ENCODE measurements at places on chromosomes 11 and 22.

- no peak for DNase-seq
Measured at GRCh38 chr22:44107340-44107739, 73.4 kb upstream of the PARVG start.

GRCh38 chr11:3381794-3382193 lies 2.8 kb upstream of the ZNF195 start:
- DNase-seq = no peak

DNA sequence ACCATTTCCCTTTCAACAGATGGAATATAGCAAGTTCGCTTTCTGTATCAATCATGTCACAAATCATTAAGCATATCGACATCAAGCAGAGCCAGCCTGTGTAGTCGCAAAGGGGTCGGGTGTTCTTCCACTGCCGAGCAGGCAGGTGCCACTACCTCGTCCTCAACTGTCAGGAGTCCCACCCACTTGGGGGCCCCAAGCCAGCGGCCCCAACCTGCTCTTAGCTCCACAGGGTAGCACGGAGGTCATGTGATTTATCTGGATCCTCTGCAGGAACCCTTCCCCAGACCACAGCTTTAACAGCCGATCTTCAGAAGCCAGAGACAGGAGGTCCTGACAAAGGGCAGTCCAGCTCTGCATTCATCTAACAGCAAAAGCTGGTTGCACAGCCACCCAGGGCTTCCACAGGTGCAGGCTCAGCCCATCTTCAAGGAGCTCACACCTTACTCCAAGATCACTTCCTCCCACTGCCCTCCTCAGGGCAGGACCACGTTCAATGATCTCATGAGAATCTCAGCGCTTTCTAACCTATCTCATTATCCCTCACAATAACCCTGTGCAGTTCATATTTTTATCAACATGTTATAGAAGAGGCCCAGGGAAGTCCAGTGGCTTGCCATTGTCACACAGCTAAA lies 110.2 kb downstream of the TRIM29 start:
- no peak for DNase-seq

DNA sequence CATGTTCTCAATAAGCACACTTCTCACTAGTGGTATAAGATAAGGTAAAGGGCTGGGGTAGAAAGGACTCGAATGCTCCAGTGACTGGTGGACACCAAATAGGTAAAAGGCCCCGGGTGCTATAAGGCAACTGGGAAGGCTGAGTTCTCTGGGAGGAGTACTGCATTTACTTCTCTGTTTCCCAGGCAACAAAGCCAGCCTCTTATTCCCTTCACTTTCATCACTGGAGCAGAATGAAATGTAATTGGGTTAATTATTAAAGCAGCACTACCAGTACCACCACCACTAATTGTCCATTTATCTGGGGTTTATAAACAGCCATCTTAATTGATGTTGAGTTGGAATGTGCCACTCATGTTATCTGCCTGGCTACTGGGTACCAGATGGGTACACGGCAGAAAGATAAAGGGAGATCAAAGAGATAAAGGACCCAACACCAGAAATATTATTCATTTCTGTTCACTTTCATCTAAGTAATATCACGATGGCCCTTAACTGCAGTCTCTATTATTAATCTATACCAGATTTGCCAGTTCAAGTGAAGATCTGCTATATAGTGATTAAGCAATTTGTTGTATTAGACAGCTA lies 94.4 kb upstream of the CHRM4 start:
- DNase-seq = no peak

DNA sequence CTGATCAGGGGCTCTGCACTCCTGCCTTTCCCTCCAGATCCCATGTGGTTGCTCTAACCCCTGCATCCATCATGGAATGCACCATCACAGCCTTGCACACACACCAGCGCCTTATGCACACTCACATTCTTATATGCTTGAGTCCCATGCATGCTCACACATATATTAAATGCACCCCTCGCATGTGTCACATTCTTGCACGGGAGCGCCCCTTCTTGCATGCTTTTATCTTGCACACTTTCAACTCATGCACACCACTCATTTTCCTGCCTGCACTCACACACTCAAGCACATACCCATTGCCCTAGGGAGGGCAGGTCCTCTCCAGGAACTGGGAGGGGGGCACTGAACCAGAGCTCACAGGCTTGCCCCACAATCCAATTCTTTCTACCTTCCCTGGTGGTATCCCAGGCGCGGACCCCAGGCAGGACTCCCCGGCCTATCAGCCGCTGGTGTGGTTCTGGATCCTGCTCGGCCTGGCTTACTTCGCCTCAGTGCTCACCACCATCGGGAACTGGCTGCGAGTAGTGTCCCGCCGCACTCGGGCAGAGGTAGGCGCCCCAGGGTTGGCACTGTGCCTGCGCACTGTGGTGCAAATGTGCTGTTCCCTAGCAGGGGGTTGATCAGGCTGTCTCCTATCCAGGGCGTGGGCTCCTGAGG lies 2.3 kb upstream of the CATSPERZ start:
- DNase-seq = no peak

- DNase-seq = no peak
Measured at GRCh38 chr11:130464291-130464812, 15.9 kb downstream of the ADAMTS15 start.

DNA sequence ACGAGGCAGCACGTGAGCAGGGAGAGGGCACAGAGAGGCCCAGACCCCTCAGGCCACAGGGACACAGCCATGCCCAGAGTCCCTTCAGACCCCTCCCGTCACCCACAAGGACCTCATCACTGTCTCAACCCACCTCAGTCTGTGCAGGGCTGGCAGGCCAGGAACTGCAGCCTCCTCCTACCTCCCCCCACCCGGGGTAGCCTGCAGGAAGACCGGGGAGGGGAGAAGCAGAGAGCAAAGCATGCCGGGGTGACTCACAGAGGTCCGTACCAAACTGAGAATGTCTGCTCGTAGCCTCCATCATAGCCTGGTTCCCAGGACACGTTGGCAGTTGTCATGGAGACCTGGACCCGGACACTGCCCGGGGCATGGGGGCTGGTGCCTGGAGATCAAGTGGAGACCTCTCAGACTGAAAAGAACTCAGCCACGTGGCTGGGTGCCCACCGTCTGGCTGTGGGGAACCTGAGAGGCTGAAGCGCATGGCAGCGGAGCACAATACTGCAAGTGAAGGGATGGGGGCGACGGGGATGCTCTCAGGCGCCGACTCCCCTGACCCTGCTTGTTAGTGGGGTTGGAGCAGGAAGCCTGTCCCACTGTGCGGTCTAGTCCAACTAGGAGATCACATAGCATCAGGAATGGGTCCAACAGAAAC lies 27.2 kb downstream of the IGSF9B start:
- no peak for DNase-seq

- no peak for DNase-seq
Measured at GRCh38 chr11:92790926-92791616, 178.4 kb upstream of the MTNR1B start.
